ENCODE measurements at places on chromosomes 11 and 22.

DNA sequence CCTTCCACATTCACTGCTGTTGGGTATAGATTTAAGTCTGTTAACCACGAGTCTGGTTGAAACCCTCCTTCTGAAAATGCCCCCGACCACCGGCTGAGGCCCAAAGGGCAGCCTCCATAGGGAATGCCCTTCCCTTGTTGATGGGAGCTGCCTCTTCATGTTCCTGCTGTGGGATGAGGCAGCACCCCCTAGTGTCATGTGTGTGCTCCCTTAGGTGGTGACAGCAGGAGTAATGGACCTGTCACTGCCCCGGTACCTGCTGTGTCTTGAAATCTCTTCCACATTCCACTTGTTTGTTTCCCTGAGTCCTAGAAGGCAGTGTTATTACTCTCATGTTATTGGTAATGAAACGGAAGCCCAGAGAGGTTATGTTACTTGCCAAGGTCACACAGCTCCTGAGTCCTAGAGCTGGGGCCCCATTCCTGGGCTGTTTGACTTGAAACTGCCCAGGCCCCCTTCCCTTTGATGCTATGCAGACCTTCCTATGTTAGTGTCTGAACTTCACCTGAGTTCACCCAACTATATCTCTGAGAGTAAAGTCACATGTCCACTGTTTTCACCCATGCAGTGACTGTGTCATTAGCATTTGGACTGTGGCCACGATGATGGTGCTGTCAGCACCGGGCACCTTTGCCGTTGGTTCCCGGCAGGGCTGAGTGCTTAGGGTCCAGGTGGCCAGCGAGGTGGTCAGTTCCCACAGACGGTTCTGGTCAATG lies 234.3 kb downstream of the TBC1D22A start:
- no peak for DNase-seq

GRCh38 chr11:1102221-1102971 lies 27.7 kb downstream of the MUC2 start:
- DNase-seq: no peak

GRCh38 chr22:47406896-47407295 lies 644.4 kb downstream of the TBC1D22A start:
- no peak for DNase-seq

GRCh38 chr22:30219049-30219654 lies 27.4 kb downstream of the LIF start:
- no peak for DNase-seq

GRCh38 chr11:60910281-60910687 lies 3.7 kb upstream of the TMEM109 start:
- no peak for DNase-seq

DNA sequence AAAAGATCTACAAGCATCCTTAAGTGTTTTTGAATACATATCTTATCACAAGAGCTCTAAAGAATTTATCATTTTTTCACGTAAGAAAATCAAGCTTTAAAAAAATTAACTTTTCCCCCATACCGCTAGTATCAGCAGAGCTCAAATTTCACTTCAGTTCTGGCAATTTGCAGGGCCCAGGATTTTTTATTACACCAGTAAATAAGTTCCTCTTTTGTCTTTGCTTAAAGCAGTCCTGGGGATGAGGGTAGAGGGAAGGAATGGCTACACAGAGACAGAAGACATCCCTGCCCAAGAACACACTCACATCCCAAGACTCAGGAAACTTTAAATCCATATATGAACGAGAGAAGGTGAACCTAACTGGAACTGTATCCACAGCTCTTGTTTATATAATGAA lies 22.6 kb upstream of the SORL1 start:
- no peak for DNase-seq

DNA sequence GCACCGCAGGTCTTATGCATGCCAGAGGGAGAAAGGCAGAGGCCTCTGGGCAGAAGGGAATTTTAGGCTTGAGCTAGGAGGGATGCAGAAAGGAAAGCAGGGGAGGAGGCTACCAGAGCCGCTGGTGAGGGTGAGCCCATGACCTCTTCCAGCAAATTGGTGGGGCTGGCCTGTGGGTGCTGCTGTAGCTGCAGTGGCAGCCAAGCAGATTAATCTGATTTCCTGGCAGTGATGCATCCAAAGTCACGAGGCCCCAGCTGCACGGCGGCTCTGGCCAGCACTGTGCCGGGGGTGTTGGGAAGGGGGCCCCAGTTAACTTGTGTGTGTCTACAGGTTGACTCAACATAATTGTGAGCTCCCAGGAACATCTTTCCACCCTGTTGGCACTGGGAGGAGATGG lies 41.4 kb upstream of the B3GAT1 start:
- no peak for DNase-seq

DNA sequence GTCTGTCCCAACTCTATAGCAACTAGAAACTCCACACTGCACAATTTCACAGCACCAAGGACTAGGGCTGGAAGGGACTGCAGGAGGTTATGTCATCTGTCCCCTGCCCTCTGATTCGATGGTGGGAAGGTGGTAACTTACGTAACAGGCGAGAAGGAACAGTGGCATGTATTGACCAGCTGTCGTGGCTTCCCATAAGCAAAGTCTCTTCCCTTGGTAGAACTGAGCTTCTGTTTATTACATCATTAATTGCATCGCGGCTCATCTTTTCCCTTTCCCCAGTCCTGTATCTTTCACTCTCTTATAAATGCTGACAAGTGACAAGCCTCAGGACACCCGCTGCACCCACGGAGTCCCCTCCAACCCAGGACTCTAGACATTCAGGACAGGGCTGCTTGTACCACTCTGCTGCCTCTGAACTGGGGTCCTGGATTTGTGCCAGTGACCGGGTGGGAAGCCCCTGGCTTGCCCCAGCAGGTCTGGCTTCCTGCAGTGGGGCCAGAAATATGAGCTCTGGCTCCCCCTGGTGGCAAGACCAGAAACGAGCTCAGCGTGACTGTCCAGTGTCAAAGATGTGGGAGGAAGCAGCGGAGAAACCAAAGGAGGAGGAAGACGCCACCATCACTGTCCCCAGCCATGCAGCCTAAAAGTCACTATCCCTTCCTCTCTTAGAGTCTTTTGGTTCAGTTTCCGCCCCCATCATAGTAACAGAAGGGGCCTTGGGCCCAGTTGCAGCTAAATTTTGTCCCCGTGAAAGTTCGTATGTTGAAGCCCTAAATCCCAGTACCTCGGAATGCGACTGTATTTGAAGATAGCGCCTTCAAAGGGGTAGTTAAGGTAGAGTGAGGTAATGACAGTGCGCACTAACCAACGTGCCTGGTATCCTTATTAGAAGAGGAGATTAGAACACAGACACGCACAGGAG lies 84.5 kb downstream of the ISX start:
- DNase-seq: no peak

- no peak for DNase-seq
Observed at GRCh38 chr22:36881504-36882245, 20.9 kb downstream of the NCF4 start.

DNA sequence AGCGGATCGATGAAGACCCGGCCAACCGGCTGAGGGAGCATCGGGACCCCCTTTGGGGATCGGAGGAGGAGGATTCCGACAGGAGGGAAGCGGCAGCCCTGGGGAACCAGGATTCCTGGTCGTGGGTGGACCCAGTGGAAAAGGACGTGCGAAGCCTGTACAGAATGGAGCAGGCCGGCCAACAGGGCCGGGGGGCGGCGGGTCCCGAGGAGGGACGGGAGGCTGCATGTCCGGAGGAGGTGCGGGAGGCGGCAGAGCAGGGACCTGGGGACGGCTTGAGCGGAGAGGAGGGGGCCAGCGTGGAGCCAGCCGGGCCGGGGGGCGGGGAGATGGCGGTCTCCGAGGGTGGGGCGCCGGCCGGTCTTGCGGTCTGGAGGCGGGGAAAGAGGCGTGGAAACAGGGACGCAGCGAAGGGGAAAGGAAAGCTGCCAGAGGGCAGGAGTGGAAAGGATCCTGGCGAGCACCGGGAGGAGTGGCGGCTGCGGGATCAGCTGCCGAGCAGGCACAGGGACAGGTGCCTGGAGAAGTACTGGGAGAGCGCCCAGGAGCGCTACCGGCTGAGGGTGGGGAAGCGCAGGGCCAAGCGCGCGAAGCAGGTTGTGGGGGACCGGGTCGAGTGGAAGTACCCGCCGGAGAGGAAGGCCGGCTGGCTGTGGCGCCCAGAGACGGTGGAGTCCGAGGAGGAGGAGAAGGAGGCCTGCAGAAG lies at the start of gene ANO5:
TSS of gene ANO5 (plus strand) at position 444 of the 706 bp plus-strand sequence. CDS start 408 bp downstream, outside the sequence.
- DNase-seq: peak; percentile 7

- DNase-seq: no peak
Observed at GRCh38 chr11:43404406-43404805, 45.7 kb downstream of the TTC17 start.

DNA sequence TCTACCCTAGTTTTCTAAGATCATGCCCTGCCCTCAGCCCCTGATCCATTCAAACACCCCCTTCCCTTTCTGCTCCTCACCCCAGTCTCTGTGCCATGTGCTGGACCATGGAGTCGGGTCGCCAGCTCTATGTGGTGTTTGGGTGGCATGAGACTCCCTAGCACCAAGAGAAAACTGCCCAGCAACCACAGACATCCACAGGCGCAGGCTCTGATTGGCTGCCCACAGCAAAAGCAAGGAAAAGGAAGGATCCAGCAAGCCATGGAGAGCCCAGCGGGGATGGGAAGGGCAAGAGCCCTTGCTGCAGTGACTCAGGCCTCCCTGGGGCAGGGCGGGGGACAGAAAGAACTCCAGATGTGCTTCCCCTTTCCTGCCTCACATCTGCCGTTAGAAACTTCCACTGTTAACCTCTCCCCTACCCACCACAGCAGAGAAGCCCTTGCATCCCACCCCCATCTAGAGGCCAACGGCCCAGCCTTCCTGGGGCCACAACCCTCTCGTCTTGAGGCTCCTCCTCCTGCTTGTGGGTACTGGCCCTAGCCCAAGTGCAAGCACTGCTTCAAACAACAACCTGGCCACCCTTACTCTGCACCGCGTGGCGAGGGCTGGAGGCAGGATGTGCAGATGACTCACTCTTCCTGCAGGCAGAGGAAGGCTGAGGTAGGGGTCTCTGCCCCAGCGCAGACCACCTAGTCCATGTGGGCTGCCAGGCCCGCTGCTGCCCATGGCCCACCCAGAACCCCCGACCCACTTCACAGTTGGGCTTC lies 9.7 kb upstream of the AHNAK start:
- peak; percentile 88 for DNase-seq

DNA sequence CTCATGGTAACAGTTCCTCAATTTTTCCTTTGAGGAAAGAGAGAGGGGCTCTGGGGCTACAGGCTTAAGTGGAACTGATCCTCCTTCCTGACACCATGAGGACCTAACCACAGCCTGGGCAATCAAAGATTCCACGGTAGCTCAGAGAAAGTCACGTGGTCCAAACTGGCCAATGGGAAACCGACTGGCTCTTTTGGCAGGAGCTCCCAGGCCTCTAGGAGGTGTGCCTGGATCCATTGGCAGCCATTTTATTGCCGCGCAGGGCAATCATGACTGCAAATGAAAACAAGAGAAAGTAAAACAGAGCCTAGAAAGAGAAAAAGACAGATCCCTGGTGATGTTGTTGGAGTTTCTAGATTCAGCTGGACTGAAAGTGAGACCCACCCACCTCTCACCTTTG lies 27.3 kb upstream of the ASPHD2 start:
- no peak for DNase-seq

- DNase-seq: no peak
Observed at GRCh38 chr11:125257190-125257579, 92.6 kb downstream of the PKNOX2 start.

- DNase-seq: no peak
Observed at GRCh38 chr11:10294290-10294953, 403 bp upstream of the SBF2 start.

- no peak for DNase-seq
Observed at GRCh38 chr11:86440843-86441242, 66.2 kb downstream of the CCDC81 start.

DNA sequence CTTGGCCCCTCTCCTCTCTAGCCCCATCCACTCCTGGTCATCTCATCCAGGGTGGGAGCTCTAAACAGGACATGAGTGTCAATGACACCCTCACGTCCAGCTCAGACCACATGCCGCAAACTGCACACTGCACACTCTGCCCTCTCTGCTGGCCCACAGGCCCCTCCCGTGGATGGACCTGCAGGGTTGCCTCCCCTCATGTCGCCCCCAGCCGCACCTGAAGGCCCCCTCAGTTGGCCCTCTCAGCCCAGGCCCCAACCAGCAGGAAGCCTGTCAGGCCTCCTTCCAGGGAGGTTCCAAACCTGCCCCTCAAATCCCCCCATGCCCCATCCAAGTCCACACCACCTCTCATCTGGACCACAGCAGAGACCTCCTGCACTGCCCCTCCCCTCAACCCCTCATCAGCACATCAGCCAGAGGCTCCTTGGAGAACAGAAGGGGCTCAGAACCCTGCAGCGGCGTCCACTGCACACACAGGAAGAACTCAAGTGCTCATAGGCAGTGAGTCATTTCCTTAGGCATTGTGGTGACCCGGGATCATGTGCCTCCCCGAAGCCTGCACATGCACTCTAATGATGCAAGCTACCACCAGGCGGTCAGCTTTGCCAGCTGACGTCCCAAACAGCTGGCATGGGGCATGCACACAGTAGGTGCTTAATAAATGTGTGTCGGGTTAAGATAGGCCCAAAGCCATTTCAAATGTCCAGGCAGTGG lies 12.9 kb upstream of the CDKN1C start:
- DNase-seq: no peak

GRCh38 chr11:83656796-83657330 lies 370.7 kb upstream of the CCDC90B start:
- DNase-seq: no peak

DNA sequence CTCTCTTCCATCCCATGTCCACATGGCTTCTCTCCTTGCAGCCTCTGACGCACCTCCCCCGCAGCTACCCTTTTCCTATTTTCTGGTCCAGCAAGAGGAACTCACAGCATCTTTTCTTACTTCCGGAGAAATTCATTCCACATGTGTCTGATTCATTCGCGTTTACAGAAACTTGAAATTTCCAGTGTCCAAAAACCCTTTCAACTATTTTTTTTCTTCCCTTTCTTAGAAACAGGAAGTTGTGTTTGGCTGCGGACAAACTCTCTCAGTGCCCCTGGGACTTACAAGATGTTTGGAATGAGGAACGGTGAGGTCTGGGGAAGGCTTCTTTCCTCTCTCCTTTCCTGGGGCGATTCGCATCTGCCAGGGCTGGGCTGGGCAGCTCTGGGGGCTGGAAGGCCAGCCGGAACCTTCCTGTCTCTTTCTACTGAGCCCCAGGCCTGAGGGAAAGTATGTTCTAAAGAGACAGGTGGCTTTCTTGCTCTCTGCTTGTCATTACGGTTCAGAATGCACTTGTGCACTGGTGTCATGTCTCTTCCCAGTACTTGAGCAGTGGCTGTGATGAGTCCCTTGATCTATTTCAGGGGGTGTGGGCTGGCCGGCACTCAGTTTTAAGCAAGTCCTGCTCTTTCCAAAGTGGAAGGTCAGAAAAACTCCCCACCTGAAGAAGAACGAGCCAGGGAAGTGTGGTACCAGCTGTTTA lies 27.5 kb downstream of the ADAMTS8 start:
- DNase-seq: no peak

GRCh38 chr11:118527109-118527508 lies at the start of gene TTC36:
TSS of gene TTC36 (plus strand) at chr11:118527474. CDS start at chr11:118527495, 21 bp downstream.
- DNase-seq: no peak

- DNase-seq: no peak
Observed at GRCh38 chr11:9090488-9091043, 833 bp downstream of the SCUBE2 start.

- DNase-seq: no peak
Observed at GRCh38 chr11:119421351-119421750, 1.6 kb downstream of the THY1 start.

- no peak for DNase-seq
Observed at GRCh38 chr11:105142167-105142566, 2.6 kb upstream of the CARD18 start.
